ENCODE measurements at places on chromosomes 11 and 22.

DNA sequence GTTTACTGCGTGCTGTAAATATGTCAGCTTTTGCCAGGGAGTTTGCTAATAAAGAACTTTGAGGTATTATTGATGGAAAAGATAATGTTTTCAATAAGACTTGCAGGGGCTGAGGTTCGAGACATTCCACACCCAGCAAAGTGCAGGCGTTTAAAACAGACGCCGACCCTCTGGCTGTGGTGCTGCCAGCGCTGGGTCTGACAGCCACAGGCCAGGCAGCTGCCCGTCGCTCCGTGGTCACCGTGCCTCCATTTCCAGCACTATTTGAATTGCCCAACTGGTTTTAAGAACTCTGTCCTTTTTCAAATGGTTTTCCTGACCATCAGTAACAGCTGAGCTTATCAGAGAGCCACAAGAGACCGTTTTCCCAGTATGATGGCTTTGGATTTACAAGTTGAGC is 28.1 kb upstream of the ALX4 start:
- DNase-seq: no peak

- DNase-seq: no peak
Measured at GRCh38 chr11:34773826-34774225, 142.4 kb downstream of the APIP start.

- no peak for DNase-seq
Measured at GRCh38 chr11:5486421-5486820, 2.1 kb upstream of the OR52D1 start.

DNA sequence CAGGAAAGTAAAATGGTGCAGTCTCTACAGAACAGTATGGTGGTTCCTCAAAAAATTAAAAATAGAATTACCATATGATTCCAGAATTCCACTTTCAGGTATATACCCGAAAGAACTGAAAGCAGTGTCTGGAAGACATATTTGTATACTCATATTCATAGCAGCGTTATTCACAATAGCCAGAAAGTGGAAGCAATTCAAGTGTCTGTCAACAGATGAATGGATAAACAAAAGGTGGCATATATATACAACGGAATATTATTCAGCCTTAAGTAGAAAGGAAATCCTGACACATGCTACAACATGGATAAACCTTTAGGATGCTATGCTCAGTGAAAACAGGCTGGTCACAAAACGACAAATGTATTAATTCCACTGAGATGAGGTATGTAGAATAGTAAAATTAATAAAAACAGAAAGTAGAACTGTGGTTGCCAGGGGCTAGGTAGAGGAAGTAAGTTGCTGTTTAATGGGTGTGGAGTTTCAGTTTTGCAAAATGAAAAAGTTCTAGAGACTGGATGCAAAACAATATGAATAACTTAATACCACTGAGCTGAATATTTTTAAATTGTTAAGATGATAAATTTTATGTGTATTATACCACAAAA is 14.5 kb downstream of the SAA1 start:
- DNase-seq: no peak

DNA sequence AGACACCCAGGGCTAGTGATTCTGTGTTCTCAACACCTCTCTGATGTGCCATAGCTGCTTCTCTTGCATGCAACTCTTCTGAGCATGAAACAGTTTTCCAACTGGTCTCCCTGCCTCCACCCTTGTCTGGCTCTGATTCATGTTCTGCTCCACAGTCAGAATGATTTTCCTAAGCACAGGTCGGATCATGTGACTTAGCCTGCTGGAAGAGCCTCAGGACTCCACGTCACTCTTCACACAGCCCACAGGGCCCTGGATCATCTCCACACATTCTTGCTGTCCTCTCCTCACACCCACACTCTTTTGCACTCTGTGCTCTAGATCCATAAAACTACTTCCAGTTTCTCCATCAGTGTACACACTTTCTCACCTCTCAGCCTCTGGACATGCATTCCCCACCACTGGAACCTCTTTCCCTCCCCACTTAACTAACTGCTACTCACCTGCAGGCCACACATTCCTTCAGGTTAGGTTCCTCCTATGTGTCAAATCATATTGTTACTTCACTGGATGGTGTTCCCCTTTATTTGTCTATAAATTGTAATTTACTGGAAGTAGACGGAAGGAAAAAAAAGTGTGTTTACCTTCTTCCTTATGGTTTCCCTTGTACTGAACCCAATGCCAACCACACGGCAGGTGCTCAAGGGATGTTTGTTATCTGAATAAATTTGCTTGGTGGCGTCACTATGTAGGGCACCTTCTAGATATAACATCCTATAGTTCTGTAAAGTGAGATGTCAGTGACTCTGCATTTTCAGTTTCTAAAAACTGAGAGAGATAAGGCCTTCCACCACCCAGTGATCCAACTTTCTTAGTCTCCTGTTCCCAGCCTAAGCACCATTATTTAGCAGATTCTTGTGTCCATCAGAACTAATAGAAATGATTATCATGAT is 133.7 kb downstream of the ETS1 start:
- no peak for DNase-seq

GRCh38 chr11:69971741-69972140 is 106.4 kb upstream of the ANO1 start:
- DNase-seq: no peak

DNA sequence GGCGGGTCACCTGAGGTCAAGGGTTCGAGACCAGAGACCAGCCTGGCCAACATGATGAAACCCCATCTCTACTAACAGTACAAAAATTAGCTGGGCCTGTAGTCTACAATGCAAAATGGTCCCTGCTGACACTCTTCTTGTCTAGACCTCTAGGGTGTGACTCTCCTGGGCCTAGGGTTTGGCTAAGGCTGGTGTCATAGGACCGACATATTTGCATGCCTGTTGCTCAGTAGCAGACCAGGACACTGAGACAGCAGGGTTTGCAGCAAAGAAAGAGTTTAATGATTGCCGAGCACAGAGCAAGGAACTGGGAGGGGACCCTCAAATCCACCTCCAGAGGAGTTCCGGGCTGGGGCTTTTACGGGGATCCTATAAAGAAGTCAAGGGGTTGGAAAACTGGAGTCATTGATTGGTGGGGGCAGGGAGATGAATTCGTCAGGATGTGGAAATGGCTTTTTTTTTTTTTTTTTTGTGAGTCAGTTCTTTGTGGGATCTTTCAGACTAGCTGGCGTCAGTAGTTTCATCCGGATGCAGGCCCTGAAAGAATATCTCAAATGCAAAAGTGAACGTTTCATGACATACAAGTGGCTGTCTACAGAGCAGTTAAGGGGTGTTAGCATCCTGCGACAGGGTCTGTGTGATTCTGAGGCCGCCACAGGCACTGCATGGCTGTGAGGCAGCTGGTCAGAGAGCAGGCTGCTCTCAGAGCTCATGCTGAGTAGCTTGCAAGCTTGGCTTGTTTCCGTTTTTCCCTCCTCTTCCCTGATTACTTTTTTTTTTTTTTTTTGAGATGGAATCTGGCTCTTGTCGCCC is 27.2 kb upstream of the A4GALT start:
- DNase-seq: no peak

DNA sequence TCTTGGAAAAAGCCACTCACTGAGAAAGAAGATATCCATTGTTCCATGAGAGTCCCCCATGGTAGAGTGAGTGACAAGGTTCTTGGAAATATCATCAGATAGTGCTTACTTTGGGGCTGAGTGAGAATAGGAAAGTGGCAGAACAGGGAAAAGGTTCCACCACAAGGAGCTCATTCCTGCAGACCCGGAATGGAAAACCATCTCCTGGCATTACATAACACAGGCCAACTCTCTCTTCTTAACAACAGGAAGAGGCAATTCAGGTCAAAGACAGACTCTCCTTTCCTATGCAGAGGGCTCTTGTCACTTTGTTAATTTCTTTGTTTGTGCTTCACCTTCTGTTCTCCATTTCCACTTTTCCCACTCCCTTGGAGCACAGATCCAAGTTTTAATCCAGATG is 259.7 kb downstream of the KIRREL3 start:
- no peak for DNase-seq

GRCh38 chr11:129115652-129116586 is 76.2 kb downstream of the ARHGAP32 start:
- peak; percentile 0 for DNase-seq

GRCh38 chr11:95702526-95702925 is 87.1 kb downstream of the FAM76B start:
- DNase-seq: no peak

DNA sequence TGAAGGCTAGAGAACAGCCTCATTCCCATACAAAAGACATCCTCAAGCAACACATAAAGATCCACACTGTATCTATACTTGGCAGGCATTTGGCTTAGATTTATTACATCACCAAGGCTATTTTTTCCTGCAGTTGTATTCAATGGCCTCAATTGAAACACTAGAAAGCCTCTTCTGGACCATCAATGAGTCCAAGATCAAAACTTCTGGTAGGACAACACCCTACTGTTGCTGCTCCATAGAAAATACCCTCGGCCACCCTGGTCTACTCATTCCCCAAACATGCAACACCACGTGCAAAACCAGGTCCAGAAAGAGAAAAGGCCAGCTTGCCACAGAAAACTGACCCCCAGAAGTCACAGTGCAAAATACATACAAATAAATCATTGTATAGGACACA is 56.9 kb upstream of the CADM1 start:
- no peak for DNase-seq

DNA sequence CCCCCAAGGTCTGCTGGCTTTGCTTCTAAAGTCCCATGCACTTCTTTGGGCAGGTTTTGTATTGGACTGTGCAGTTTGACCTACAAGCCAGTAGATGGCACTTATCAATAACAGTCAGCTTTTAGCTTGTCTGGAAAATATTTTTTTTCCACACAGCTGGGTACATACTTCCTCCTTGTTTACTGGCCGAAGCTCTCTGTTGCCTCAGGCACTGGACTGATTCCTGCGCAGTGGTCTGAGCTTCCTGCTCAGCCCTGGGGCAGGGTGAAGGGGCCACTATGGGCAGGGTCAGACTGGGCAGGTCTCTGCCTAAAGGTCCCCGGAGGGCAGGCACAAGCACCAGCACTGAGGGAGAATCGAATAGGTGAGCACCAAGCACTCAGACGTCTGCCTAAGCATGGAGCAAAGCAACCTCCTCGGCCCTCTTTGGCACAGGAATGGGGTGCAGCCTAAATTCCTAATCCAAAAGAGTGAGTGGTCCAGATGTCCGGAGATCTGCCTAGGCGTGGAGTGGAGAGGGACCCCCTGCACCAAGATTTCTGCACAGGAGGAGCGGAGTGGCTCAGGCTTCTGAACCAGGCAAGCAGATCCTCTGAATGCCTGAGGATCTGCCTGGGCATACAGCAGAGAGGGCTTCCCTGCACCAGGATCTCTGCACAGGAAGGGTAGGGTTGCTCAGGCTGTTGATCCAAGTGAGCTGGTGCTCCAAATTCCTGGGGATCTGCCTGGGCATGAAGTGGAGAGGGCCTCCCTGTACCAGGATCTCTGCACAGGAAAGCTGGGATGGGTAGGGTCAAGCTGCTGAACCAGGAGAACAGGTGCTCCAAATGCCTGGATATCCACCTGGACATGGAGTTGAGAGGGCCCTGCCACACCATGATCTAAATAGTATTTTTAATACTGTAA is 105.9 kb upstream of the C11orf58 start:
- no peak for DNase-seq

Measured in trophoblast cell (in vitro differentiated cells and primary cell).